CD8-positive, alpha-beta T cell (primary cell): ENCODE measurements at places on chromosomes 16 and 17.

GRCh38 chr16:23229714-23230113, 47.2 kb downstream of the SCNN1G start:
- no peak for DNase-seq

DNA sequence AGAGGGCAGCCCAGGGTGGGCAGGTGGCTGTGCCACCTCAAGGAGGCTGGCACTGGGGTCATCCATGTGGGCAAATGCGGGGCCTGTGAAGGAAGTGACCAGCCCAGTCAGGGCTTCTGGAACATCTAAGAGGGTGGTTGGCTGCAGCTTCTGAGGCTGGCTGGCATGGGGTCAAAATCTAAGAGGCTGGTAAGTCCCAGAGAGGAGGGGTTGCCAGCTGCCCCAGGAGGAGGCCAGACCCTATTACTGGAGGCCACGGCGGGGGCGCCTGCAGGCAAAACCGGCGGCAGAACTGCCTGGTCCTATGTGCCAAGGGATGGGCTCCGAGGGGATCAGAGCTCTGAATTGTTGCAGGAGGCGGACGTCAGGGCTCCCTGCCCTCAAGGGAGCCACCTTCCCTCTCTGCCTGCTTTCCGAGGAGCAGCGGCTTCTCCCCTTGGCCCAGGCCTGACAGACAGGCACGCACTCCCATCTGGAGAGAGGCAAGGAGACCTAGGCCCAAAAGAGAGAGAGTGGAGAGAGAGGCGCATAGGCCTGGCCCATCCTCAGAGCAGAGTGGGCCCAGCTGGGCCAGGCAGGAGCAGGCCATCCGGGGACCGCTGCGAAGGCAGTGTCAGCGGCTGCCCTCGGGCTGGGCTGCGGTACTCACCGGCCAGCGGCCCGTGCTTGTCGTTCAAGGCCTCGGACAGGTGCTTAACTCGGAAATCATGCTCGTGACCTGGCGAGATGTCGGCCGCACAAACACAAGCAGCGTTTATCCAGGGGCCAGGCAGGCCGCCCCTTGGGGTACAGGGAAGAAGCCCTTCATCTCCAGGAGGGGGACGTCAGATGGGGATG, 10.9 kb downstream of the ZACN start:
- DNase-seq: no peak

DNA sequence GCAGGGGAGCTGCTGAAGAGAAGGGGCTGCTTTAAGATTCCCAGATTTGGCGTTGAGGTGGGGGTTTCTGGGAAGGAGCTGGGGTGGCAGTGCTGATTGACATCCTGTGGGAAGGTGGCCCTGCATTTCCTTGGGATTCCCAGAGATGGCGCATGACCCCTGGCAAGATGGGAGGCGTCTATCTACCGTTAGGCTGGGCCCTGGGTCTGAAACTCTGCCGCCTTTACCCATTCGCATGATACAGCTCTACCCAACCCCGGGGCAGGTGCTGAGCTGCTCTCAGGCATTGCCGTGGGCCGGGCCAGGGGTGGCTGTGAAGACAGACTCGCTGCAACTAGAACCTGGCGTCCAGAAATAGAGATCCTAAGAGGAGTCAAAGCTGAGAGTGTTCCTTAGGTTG, 9.9 kb upstream of the MVD start:
- no peak for DNase-seq

GRCh38 chr16:73053364-73054124, 5.6 kb upstream of the ZFHX3 start:
- DNase-seq: no peak

- no peak for DNase-seq
Observed at GRCh38 chr16:84487358-84487757, 17.1 kb downstream of the MEAK7 start.

DNA sequence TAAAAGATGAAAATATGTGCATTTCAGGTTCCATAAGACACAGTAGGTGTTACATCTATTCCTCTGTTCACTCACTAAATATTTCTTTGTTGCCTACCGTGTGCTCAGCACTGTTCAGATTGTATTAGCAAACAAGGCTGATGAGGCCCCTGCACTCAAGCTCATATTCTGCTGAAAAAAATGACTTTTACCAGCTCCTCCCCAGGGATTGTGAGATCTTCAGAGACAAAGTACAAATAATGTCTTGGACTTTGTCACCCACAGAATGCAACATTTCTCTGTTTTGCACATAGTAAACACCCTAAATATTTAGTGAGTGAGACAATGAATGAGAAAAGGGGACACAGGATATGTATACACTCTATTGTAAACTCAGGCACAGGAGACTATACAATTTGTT, 21.9 kb upstream of the MYOCD start:
- DNase-seq: no peak

GRCh38 chr17:39235555-39236449, 10.1 kb upstream of the STAC2 start:
- peak; percentile 32 for DNase-seq

- DNase-seq: no peak
Observed at GRCh38 chr16:3171855-3172593, 16.0 kb upstream of the OR1F1 start.

DNA sequence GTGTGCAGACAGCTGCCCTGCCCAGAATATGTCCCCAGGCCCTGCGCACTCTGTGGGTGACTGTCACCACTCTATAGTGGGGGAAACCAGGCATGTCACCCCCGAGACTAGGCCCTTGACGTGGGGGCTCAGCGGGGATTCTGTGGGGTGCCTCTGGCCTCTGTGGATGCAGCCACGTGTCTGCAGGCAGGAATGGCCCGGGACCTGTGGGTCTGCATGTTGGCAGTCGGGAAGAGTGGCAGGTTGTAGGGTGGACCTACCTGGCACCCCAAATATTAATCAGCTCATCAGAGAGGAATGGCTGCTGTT, 954 bp downstream of the IL32 start:
- DNase-seq: no peak

DNA sequence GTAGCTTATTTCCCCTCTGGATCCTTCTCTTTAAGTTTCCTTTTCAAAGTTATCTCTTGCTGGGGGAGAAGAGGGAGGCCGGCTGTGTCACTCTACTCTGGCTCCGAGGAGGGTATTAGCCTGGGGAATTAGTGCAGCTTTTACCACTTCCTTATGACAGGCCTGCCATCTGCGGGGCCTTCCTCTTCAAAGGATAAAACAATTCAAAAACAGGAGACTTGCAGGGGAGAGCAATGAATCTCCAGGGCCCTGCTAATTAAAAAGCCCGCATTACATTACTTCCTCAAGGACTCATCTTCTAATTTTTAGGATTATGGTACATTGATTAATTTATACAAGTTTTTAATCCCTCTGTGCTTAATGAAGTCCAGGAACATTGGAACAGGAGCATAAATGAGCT, 190.9 kb upstream of the CDH5 start:
- DNase-seq: no peak

DNA sequence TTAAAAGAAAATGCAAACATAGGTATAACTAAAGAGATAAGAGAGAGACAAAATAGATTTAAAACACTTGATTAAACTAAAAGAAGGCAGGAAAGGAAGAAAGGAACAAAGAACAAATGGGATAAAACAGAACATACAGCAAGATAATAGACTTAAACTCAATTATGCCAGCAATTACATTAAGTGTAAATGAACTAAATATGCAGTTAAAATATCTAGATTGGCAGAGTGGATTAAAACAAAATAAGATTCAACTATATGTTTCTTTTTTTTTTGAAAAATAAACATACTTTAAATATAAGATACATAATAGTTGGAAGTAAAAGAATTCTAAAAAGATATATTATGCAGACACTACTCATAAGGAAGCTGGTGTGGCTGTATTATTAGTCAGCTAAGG, 9.7 kb upstream of the CFAP20 start:
- no peak for DNase-seq

GRCh38 chr16:50861970-50862411, 120.1 kb downstream of the CYLD start:
- DNase-seq: no peak

DNA sequence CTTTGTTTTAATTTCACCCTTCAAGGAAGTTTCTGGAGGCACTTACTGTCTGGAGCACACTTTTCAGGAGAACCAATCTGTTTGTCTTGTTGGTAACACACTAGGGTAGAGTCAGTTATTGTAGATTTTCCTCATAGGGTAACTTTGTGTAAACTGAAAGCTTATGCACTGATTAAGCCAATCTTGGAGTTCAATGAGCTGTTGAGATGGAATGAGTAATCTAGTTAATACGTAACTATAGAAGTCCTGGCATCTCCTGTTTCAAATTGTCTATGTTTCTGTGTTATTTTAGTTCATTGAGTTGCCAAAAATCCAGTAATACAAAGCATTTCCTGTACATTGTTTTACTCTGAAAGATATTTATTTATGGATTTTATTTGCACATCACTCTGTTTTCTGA, 111.6 kb upstream of the HAS3 start:
- no peak for DNase-seq

DNA sequence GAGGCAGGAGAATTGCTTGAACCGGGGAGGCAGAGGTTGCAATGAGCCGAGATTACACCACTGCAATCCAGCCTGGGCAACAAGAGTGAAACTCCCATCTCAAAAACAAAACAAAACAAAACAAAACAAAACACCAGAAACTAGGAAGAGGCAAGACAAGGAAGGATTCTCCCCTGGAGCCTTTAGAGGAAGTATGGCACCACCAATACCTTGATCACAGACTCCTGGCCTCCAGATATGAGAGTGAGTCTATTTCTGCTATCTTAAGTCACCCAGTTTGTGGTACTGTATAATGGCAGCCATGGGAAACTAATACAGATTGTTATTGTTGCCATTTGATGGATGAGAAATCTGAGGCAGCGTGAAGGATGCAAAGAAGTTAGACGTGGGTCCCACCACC, 14.6 kb upstream of the CPPED1 start:
- no peak for DNase-seq

DNA sequence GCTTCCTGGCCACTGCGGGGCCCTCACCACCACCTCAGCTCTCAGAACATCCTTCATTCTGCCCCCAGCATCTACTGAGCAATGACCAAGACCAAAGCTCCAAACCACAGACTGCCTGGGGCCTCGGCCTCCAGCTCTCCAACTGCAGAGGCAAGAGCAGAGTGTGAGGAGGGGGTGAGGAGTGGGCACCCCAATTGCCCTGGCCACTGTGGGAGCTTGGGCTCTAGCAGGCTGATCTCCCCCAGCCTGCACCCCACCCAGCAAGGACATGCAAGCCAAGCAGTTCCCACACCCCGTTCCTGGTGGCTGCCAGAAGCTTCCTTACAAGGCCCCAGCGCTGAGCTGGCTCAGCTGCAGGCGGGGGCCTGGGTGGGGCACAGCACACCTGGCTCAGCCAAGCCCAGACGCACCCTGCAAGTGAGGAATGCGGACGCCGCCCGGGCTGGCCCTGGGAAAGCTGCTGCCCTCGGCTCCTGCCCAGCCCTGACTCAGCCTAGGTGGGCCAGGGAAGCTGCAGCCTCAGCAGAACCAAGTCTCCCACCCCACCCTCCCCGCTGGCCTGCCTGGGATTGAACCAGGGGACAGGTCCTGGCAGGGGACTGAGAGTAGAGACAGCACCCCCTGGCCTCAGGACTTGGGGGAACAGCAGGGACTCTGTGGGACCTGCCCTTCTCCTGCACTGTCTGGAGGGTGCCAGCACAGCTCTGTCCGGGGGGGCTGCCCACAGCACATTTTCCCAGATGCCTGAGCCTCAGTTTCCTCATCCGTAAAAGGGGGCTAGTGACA, 29.7 kb upstream of the KRT17 start:
- no peak for DNase-seq

- DNase-seq: no peak
Observed at GRCh38 chr16:81669473-81670350, 109.4 kb upstream of the PLCG2 start.

DNA sequence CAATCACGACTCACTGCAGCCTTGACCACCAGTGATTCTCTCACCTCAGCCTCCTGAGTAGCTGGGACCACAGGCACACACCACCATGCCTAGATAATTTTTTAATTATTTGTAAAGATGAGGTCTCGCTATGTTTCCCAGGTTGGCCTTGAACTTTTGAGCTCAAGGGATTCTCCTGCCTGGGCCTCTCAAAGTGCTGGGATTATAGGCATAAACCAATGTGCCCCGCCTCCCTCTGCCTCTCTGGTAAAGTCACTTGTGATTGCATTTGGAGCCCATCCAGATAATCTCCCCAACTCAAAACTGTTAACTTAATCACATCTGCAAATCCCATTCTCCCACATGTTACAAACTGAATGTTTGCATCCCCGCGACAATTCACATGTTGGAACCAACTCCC, 11.8 kb upstream of the PECAM1 start:
- no peak for DNase-seq

GRCh38 chr17:2459917-2460271, 51.8 kb downstream of the METTL16 start:
- DNase-seq: no peak
